Cortex of kidney (tissue), 1 donor: ENCODE measurements at places on chromosomes 2 and 18.

DNA sequence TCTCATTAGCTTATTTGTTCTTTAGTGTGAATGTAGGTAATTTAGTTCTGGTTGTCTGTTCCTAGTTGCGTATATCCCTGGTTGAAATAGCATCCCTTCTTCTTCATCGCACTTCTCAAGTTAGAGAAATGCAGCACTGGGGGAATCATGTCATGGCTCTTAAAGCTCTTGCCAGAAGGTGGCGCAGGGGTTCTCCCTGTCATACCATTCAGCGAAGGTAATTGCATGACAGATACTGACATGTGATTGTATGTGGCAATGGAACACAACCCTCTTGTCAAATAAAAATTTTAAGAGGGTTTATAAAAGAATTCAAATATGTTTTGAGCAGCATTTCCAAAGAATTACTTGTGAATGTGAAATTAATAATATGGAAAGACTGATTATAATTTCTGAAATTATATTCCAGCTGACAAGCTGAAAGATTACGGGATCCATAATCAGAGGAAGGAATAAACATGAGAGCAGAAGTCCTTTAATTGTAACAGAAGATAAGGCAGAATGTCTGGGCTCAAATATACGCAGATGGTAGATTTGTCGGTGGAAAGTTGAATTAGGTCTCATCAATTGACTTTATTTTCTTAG, 411.7 kb downstream of the DSEL start:
- no peak for DNase-seq

DNA sequence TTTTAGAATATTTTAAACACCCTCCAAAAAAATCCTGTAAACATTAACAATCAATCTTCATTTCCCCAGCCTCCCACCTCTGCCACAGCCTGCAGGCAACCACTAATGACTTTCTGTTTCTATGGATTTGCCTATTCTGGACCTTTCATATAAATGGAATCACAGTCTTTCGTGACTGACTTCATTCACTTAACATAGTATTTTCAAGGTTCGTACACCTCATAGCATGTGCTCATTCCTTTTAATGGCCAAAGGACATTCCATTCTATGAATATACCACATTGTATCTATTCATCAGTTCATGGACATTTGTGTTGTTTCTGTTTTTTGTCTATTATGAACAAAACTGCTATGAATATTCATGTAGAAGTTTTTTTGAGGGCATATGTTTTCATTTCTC, 48.5 kb downstream of the NAT8 start:
- no peak for DNase-seq

DNA sequence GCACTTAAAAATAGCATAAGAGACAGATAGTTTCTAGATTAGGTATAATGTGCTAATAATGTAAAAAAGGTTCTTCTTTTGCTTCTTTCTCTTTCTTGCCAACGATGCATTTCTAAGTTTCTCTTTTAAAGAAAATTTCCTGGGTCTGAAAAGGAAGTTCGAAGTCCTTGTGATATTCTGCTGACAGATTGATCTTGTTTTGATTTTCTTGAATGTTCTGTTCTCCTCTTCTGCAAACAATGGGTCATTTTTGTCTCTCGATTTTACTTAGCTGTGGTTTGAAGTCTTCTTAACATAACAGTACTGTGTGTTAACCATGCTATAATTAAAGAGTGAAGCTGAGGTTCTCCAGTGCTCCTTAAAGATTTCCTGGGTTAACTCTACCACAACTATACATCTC, 61.1 kb upstream of the ACYP2 start:
- DNase-seq: no peak

DNA sequence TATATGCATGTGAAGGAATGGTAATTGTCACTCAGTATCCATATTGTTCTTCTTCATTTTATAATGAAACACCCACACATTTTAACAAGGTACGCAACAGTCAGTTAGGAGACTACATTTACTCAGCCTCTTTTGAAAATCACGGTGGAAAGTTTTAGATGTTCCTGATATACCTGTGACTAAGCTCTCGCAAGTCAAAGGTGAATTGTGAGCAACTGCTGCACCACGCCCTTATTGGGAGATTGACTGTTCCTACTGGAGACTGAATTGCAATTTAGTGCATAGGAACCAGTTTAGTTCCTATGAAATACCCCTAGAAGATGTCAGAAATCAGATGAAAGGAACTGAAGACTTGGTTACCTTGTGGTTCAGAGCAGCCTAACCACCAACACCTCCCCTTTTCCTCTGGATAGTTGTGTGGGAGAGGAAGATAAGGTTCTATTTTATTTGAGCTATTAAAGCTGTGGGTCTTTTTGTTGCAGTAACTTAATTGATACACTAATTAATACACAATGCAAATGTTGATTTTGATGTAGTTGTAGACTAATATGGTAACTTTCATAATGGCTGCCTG, 1280.5 kb upstream of the CDH2 start:
- DNase-seq: no peak

DNA sequence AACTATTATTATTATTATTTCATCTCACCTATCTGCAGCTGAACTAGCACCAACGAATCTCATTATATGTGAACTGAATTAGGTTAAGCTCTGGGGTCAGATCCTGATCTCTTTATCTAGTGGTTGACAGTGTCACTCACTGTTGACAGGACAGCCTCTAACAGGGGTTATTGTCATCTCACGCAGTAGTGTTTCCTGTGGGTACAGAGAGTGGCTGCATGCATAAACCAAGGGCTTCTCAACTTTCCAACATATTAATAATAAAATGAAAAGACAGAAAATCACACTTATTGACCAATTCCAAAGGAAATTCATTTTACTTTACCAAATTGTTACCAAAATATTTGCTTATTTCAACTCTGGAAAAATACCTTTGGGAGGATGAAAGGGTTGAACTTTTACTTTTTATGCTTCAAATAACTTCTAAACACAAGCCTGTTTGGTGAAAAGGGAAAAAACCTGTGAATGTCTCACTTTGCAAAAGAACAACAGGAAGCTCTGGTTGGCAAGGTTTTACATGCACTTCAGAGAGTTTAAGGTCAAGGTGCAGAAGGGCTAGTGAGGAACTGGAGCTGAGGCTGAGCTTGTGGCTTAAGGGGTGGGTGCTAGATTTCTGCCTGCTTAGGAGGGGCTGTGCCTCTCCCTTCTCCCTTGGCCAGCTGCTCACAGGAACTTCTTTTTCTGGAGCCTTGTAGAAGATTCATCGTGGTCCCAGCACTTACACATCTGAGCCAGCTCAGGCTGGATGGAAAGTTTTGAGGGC, 72.6 kb downstream of the CTAGE1 start:
- DNase-seq: no peak

DNA sequence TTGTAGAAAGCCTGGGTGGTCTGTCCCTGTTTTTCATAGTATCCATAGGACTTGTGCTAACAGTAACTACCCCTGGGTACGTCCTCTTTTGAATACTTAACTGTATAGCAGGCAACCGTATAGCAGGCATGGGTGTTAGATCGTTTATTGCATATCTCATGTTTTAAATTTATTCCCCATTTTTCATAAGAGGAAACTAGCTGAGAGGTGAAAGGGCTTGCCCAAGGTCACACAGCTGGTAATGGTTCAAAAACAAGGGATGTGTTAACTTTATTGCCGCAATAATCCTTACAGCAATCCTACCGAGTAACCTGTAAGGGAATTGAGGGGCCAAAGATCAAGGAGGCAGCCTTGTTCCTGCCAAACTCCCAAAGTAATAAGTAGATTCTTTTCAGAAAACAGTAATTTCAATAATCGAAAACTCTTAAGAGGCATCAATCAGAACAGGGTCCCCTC, 990 bp upstream of the MGAT4A start:
- no peak for DNase-seq

- DNase-seq: no peak
Measured at GRCh38 chr2:233101141-233101540, 41.0 kb downstream of the INPP5D start.

DNA sequence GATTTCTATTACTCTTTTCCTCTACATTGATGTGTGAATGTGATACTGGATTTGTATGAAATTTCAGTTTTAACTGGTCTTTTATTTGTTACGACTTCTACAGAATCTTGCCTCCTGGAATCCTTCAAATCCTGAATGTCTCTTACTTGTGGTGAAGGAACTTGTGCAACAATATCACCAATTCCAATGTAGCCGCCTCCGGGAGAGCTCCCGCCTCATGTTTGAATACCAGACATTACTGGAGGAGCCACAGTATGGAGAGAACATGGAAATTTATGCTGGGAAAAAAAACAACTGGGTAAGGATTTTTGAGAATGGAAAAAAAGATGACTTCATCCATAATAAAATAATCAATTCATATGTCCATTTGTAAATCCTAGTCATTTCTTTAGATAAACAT, 134.6 kb downstream of the BABAM2 start:
- no peak for DNase-seq

GRCh38 chr2:205494537-205495235, 187.6 kb upstream of the NRP2 start:
- no peak for DNase-seq

DNA sequence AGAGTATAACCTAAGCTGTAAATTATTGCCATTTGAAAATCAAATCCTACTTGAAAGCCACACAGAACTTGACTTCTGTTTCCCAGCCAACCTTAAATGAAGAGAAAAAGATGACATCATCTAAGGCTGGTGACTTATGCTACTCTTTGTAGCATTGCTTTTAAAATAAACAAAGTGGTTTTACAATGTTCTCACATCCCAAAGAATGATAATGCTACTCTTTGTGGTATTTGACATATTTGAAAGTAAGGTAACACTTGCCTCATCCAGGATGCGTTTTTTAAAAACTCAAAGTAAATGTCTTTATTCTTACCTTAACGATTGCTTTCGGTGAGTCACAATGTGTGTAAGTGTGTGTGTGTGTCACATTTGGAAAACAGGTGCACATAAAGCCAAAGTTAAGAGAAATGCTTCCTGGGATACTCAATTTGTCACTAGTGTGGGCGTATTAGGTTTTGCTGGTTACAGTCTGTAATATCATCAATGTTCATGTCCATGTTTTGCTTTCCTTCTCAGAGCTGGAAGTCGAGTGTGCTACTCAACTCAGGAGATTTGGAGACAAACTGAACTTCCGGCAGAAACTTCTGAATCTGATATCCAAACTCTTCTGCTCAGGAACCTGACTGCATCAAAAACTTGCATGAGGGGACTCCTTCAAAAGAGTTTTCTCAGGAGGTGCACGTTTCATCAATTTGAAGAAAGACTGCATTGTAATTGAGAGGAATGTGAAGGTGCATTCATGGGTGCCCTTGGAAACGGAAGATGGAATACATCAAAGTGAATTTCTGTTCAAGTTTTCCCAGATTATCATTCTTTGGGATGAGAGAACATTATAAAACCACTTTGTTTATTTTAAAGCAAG, 2.6 kb downstream of the PMAIP1 start:
- no peak for DNase-seq

DNA sequence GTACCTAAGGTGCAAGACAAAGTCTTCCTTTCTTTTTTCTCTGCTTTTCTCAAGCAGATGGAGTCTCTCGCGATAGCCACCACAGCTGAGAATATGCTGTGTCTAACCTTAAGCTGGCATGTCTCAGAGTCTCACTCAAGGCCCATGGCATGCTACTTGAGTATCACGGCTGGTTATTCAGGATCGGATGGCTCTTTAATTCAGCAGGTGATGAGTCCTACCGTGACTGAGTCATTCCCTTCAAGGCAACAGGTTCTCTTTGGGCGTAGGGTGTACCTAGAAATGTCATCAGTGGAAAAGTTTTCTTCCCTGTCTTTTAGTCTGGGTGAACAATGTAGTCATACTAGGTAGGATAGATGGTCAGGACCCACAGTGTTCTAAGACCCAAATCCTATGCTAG, 136.2 kb downstream of the DIS3L2 start:
- DNase-seq: no peak

DNA sequence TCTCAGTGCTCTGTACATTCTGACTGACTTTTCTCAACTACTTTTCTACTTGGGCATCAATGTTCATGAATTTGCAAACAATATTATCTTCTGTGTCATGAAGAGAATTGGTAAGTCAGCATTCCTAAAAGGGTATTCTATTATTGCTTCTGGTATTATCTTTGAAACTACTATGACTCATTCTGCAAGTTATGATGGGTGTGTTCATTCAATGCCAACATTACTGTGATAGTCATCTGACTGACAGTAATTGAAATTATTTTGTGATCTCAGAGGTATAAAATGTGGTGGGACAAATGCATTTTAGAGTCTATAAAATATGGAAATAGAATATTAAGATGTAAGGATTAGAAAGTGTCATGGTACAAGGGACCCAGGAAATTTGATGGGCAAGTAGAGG, 736.0 kb upstream of the CELF4 start:
- no peak for DNase-seq

DNA sequence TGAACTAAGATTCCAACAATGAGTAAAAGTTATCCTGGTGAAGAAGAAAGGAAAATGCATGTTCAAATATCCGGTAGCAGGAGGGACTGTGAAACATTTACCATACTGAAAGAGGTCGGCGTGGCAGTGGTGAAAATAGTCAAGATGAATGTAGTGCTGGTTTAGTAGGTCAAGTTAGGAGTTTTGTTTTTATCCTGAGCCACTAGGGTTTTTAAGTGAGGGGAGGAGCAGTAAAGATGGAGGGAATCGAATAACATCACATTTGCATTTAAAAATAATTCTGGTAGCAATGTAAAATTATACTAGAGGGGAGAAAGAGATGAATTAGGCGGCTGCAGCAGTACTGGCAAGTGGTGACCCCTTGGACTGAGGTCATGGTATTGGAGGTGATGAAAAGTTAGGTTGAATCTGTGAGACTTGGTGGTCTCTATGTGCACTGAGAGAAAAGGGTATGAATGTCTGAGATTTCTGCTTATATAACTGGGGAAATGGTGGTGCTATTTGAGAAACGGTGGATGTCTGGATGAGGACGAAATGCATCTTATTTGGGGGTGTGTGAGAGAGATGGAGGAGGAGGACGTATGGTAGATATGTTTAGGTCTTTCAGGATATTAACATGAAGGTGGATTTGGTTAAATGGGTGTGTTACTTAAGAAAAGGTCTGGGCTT, 5.9 kb downstream of the VAPA start:
- DNase-seq: no peak

- DNase-seq: no peak
Measured at GRCh38 chr2:240554767-240555493, 2.9 kb downstream of the ANKMY1 start.

GRCh38 chr18:68642003-68642402, 72.9 kb downstream of the TMX3 start:
- no peak for DNase-seq

DNA sequence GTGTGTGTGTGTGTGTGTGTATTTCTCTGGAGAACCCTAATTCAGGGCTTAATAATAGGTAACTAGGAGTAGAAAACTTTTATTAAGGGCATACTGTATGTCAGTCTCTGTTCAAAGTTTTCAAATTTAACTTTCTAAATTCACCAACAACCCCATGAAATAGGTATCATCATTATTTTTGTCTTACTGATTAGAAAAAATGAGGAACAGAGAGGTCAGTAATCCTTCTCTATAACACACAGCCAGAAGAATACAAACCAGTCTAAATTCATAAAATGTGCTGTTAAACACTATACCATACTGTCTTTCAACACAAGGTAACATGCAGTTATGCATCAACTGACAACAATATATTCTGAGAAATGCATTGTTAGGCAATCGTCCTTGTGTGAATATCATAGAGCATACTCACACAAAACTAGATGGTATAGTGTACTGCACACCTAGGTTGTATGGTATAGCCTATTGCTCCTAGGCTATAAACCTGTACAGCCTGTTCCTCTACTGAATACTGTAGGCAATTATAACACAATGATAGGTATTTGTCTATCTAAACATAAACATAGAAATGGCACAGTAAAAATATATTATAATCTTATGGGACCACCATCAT, 143.1 kb downstream of the PTH2R start:
- no peak for DNase-seq

- DNase-seq: no peak
Measured at GRCh38 chr18:31205273-31205672, 42.6 kb upstream of the DSC1 start.

GRCh38 chr2:124725187-124725586, 700.1 kb downstream of the CNTNAP5 start:
- DNase-seq: no peak
